Daoy (cell line): ENCODE measurements at places on chromosomes 7 and 10. TPM values are rescaled to one million over a fixed set of nuclear protein-coding genes. Genes with fewer than 3 reads are reported as not detected.
A peak's percentile ranks its signal among the peaks of the same experiment; 100 is the strongest.

H2BK1 gene
- total RNA-seq = not detected in 2 replicates

DNA sequence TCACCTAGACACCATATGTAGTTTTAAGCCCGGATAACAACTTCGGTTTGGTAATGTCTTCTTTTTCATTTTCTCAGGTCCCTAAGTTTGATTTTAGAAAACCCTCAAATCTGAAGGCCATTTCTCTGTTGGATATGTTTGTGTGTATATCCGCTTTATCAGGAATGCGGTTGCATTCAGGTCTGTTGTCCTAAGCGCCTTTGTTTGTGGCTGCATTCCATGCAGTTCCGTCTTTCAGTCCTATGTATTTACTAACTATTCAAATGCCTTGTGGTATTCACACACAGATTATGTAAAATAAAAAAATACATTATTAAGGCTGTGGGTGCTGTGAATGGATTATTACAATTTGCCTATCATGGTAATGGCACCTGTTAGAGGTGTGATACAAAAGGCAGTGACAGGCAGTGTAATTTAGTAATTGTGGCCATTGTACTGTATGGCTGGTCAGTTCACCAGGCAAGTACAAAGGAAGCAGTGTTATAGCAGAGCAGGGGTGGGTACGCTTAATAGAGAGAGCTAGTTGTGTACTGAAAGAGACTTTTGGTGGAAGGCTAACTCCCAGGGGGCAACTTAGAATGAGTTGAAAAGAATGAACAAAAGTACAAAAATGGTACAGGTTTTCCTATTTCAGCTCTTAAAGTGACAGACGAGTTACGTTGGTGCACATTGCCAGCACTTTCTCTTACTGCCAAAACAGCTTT, 136.4 kb downstream of the VTI1A start:
- no peak for DNase-seq

DNA sequence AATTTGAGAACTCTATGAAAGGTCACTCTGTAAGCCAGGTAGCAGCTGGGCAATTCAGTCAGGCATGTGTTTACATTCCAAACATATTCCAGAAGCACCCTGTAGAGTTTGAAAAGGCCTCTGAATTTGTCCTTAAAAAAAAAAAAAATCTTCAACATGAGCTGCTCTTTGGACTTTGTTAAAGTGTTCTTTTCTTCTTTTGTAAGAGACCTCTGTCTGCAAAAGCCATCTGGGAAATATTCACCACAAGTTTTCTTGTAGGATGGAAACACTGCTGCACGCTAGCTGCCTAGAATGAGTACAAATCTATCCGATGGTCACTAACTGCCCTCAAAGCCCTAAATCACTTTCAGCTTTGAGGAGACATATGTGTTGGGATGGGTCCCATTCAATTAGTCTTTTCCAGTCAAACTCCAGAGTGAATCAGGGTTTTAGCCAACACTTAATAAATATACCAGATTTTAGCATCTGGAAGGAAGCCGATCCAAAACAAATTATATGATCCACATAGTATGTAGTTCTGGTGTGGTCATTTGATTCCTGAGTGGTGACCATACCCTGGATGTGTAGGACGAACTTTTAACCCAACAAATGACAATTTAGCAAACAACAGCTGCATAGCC, 85.9 kb downstream of the CD36 start:
- peak; percentile 6 for DNase-seq

DNA sequence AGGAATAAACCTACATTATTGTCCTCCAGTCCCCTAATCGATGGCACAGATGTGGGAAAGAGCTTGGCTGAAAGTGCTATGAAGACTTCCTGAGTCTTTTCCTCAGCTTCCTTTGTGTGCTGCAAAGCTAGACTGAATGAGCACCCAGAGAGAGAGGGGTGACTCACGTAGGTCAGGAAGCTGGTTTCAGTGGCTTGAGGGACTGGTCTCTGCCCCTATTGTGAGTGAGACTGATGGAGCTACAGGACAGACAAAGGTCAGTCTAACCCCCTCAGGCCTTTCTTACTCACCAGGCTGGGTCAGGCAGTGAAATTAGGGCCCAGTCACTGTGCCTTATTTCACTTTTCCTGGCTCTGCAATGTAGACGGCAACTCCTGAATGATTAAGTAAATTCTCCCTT, 171.1 kb upstream of the GRB10 start:
- peak; percentile 82 for DNase-seq

C10orf95 gene
- not detected in 2 replicates for total RNA-seq

- no peak for DNase-seq
Measured at GRCh38 chr7:25308246-25308645, 80.0 kb upstream of the NPVF start.

SLC13A4 gene
- total RNA-seq = not detected in 2 replicates
